ENCODE measurements at places on chromosomes 3 and 15.
A peak's percentile ranks its signal among the peaks of the same experiment; 100 is the strongest.

DNA sequence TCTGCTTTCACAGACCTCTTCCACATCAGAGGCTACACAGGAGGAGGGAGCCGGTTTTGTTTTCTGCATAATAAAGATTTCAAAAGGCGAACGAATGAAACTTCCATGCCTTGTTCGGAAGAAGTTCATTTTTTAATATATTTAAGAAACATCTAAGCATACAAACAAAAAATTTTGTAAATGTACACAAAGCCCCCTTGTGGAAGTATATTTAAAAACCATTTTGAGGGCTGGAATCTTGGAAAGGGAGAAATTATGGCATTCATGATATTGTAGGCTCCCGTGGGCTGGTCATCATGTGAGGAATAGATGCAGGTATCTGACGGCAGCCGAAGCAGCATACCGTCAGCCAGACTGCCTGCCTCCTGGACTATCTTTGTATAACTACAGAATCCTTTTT, 90.4 kb downstream of the MECOM start:
- no peak for DNase-seq

- no peak for DNase-seq
Observed at GRCh38 chr3:127427156-127427555, 139.3 kb upstream of the PRR20G start.

DNA sequence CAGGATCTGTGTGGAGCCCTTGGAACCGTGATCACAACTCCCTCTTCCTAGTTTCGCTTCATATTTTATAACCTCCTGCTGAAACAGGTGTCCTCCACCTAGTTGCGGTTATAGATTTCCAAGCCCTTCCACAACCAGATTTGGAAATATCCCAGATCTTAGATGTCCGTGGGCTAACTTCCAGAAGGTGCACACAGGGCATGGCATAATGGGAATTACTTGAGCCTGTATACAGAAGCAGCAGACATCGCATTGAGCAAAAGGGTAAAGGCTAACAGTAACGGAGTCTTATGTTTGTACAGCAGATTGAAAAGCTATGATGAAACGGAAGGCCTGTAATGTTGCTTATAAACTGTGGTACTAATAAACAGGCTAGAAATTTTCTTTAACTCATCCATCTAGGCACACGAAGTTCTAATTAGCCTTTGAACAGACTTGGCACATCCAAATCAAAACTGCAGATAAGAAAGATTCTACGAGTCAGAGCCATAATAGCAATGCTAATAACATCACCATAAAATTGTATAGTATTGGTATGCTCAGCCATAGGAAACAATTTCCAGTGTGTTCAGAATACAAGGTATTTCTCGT, 1.2 kb upstream of the USF3 start:
- DNase-seq: no peak

DNA sequence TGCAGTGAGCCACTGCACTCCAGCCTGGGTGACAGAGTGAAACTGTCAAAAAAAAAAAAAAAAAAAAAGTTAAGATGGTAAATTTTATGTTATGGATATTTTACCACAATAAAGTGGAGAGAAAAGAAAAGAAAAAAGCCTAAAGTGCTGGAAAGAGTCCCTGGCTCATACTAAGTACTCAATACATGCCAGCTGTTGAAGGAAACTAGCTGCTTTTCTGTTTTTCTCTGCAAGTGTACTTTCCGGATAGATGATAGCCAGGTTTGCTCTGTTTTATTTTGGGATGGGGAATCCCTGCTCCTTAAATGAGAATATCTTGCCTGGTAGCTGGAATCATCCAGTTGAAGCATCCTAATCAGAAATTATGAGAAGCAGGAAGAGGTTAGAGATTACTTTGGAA, 10.9 kb downstream of the EID1 start:
- no peak for DNase-seq

DNA sequence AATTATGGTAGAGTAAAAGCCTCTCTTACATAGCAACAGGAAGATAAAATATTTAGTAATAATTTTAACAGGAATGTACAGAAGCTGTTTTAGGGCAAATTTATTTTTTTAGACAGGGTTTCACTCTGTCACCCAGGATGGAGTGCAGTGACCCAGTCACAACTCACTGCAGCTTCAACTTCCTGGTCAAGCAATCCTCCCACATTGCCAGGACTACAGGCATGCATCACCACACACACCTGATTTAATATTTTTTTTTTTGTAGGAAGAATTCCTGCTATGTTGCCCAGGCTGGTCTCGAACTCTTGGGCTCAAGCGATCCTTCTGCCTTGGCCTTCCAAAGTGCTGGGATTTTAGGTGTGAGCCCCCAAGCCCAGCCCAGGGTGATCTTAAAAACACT, 61.1 kb downstream of the PCCB start:
- no peak for DNase-seq

DNA sequence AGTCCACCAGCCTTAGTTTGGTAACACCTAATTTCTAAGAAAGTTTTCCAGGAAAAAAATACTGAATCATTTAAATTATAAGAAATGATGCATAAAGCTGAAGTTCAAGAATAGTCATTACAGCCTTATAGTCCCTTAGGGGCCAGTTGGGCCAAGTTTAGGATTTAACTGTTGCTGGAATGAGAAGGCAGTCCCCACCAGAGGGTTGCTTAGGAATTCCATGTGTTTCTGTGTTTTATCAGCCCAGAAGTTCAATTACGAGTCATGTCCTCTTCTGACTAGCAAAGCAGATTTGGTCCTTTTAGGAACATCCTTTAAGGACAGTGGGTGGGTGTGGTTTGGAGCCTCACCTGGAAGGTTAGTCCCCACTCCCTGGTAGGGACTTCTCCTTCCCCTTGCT, 57.0 kb upstream of the NR2E3 start:
- no peak for DNase-seq

DNA sequence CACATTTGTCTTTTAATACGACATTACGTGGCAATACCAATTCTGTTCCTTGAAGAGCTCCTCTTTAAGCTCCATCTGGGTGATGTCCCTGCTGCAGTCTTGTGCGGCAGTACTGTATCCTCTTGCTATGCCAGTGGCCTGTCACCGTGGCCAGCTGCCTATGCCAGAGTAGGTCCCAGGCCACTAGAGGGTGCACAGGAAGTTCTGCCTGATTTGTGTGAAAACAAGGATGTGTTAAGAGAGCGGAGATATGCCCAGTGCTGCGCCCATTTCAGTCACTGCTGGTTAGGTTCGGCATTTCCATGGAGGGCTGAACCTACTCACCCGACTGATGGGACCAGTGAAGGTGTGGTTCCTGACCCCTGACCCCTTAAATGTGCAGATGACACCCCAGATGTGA, 25.2 kb downstream of the NIPA1 start:
- DNase-seq: no peak

DNA sequence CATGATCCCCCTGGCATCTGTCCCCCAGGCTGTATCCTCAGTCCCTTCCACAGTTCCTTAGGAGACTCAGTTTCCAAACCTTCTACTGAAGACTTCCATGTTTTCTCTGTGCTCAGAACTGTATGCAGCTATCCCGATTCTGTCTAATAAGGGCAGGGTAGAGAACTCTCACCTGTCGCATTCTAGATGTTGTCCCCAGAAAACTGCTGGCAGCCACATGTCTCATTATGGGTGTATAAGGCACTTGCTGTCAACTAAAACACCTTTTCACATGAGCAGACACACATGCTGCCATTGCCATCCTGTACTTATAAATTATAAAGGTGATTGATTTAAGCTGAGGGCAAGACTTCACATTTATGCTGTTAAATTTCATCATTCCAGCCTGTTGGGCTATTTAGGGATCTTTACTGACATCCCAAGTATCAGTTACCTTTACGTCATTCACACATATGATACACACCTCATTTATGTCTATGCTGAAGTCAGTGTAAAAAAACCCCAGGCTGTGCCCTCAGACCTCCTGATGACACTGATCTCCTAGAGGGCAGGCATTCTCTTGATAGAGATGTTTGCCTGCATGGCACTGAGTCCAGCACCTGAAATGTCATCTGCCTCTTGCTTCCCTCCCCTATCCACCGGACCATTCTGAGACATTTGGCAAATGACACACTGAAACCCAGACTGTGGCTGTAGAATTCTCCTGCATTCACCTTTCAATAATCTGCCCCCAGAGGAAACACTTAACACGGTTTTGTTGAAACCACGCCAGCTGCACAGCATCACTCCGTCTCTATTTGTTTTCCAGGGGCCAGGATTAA, 35.8 kb downstream of the BTD start:
- DNase-seq: no peak

- DNase-seq: no peak
Observed at GRCh38 chr3:31027191-31027761, 132.8 kb upstream of the GADL1 start.

DNA sequence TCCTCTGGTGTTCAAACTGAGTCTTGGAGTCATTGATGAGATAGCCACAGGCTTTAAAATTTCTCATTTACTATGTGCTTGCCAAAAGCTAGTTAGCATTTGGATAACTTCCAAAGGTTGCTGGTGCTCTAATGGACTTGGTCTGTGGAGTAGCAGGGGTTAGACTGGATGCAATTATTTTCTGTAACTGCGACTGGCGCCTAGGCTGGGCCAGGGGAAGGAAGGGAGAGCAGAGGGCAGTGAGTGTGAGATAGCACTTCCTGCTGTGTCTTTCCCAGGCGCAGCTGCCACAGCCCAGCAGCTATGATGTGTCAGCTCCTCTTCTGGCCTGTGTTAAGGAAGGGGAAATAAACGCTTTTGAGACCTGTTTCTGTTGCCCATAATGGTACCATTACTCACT, 98.6 kb downstream of the MYRIP start:
- DNase-seq: no peak

DNA sequence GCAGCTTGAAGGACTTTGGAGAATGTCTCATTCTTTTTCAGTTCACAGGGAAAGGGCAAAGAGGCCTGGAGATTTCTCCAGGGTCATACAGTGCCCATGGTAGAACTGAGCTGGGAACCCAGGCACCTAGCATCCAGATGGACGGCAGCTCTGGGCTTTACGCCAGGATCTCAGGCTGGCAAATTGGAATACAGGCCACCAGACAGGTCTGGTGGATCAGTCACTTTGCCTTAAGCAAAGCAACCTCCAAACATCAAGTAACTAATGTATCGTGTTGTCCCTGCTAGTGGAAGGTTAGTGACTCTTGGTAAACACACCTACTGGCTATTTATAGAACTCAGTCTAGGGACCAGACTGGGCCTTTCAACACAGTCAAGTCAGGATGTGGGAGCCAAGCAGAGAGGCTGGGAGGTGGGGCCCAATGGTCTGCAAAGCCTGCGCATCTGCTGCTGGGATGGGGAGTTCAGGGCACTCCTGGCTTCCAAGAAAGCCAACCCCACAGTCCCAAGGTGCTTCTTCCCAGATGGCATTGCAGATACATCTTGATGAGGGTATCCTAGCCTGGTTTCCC, 30.2 kb downstream of the RPLP1 start:
- peak; percentile 26 for DNase-seq

DNA sequence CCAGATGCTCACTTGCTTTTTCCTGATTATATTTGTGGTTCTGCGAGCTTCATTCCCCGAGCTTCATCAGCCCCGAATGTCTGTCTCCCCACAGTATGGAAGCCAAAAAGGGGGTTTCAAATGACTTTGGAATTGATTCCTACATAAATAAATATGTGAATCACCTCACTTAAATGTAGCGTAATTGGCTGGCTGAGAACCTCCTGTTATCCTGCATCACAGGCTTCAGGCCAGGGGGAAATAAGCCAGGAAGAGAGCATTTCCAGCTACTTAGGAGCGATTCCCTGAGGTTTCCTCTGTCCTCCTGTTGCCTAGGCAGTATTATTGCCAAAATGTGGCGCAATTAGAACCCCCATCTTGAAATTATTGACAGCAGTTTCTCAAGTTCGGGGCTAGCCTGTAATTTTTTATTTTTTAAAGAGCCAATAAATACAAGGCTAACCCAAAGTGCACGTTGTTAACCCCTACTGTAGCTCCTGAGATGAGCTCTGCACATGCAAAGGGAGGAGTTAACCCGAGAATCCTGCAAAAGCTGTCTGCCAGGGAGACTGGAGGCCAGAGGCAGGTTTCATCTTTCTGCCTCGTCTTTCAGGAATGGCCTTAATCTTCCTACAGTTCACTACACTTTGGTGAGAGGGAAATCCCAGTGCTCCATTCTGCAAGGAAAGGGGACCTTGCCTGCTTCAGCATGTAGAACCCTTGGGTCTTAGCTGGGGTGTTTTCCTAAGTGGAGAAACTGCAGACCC, 148.2 kb downstream of the ADAMTS9 start:
- no peak for DNase-seq

DNA sequence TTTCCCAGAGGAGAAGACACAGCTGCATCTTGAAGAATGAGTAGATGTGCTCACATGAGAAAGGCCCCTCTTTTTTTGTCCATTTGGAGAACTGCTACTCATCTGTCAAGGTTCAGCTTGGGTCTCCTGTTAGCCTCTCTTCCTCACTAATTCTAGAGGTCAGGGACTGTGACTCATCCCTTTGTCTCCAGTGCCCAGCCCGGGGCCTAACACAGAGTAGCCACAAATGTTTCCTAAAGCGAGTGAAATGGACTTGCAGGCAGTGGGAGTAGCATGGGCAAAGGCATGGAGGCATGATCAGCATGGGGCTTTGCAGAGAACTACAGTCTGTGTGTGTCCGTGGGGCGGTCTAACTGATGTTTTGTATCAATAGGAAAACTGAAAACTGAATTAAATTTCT, 33.9 kb upstream of the MRPS22 start:
- DNase-seq: no peak

GRCh38 chr3:43468133-43468532, 153.7 kb downstream of the ANO10 start:
- no peak for DNase-seq

DNA sequence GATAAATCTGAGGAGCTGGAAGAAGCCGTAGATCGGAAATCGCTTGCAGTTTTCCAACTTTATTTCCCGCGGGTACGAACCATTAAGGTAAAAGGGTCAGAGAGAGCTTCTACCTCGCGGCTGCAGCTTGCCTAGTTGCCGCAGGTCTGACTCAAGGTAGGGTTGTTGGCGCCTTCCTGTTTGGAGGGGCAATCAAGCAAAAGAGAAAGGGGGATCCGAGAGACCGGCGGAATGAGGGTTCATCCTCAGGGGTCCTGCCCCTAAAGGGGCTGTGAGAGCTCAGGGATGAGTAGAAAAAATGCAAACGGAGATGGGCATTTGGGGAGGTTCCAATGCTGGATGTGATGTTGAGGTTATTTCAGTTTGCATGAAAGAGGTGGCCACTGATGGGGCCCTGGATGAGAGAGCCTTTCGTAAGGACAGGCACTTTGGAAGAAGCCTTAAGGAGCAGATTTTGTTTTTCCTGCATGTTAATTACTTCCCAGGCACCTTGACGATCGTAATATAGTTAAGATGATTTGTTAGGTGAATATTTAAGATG, 265.4 kb downstream of the CGGBP1 start:
- no peak for DNase-seq

GRCh38 chr3:141000027-141000663, 51.0 kb upstream of the SPSB4 start:
- peak; percentile 62 for DNase-seq

DNA sequence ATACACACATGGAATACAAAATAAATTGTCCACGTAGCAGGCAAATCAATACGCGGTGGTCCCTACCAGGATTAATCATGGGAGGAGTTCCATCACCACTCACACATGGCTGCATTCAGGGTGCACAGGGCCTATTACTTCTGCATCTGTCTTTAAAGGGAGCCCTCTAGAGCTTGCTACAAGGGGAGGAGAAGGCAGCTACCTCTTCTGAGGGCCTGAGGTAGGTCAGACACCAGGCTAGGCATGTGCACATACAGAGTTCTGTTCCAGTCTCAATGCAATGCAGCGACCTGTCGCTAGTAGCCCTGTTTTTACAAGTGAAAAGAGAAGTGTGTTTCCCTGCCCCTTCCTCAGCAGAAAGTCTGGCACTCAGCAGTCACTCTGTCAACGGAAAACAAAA, 102.7 kb downstream of the ROBO2 start:
- DNase-seq: no peak

GRCh38 chr3:149180057-149180573, 41.5 kb downstream of the CP start:
- DNase-seq: no peak
